ENCODE measurements at places on chromosomes 16 and 17.

DNA sequence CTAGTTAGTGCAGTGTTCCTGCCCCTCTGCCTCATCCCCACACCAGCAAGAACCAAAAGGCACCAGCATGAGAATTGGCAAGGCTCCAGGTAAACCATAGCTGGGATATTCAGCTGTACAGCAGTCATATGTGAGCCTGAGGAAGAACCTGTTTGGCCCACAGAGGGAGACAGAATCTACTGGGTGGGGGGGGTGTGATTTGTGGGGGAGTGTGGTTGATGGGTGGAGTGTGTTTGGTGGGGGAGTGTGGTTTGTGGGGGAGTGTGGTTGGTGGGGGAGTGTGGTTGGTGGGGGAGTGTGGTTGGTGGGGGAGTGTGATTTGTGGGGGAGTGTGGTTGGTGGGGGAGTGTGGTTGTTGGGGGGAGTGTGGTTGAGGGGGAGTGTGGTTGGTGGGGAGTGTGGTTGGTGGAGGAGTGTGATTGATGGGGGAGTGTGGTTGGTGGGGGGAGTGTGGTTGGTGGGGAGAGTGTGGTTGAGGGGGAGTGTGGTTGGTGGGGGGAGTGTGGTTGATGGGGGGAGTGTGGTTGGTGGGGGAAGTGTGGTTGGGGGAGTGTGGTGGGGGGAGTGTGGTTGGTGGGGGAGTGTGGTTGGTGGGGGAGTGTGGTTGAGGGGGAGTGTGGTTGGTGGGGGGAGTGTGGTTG lies 19.5 kb downstream of the MINK1 start:
- no peak for DNase-seq

- no peak for DNase-seq
These were observed 17.7 kb downstream of the NAA60 start for GRCh38 chr16:3461151-3461550.

DNA sequence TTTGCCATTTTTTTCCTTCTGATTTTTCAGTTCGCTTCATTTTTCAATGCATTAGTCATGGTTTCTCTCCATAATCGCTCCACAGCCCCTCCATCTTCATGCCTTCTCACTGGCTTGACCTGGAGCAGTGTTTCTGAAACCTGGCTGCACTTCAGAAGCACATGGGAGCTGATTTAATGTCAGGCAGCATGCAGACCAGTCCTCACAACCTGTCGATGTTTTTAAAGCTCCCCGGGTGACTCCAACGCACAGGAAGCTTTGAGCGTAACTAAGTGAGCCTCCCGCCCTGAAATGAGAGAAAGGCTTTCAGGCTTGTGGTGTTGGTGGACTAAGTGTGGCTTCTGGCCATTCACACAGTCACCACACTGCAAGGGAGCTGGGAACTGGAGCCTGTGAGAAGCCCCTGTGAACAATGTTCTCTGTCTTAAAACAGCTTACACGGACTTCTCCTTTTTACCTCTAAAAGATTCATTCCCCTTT lies 16.8 kb upstream of the DRG2 start:
- DNase-seq = no peak

DNA sequence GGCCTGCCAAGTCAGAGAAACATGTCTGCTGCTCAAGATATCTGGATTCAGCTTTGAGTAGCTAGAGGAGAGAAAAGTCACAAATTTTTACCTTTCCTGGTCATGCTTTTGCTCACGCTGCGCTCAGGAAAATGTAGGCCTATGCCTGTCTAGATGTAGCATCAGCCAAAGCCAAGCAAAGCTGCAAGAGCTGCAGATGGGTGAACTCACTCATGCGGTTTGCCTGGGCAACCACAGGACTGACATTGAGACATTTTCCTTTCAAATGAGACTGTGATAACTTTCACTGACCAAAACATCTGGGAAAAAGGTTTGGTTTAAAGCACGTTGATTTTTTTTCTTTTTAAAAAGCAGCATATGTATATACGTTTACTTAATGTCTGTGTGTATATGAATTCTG lies 34.0 kb upstream of the NAGLU start:
- no peak for DNase-seq

- DNase-seq = no peak
These were observed 10.0 kb downstream of the C1QTNF1 start for GRCh38 chr17:79033741-79034501.

DNA sequence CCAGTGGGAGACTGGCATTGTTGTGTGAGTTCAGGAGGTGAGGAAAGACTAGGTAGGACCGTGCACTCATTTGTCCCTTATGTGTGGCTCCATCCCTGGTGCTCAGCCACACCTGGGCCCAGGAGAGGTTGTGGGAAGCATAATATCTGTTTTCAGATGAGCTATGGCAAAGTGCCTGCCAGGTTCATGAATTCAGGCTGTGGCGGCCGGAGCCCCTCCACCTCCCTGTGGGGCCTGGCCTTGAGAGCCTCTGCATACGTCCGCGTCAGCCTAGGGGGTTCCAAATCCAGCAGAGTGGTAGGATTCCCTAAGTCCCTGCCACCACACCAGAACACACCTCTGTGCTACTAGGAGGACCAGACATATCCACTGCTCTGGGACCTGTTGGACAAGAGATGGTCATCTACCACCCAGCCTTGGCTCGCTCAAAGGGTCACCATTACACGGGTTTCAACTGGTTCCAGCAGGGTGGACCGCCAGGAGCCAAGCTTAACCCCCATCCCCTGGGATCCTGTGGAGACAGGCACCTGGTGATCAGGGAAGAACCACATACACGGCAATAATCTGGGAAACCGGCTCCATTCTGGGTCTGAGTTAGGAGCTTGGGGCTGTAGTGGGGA lies 2.0 kb downstream of the B3GNT9 start:
- no peak for DNase-seq

GRCh38 chr17:35238821-35239220 lies 4.1 kb upstream of the SLFN5 start:
- no peak for DNase-seq

GRCh38 chr16:27222249-27223225 lies 19.2 kb downstream of the KDM8 start:
- DNase-seq = no peak

DNA sequence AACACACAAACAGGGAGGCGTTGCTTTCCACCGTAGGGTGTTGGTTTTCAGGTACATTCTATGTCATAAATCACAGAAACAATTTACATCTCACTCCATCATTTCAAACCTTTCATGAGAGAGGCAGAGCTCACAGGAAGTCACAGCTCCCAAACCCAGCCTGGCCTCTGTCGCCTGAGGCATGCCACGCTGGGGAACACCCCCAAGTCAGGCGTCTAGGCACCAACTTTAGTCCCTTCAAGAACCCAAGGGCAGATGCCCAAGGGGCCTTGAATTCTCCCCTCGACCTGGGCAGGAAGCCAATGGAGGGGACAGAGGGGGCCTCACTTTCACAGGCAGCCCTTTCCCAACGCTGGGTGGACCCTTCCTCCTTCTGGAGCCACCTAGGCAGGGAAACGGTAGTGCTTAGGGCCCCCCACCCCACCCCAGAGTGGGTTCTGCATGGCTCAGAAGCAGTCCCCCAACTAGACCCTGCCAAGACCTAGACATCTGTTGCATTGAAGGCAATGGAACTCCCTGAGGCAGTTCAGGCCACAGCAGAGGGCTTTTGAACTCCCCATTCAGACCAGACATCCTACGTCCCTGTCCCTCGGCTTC lies 10.6 kb downstream of the TBX4 start:
- DNase-seq = no peak

GRCh38 chr17:80671039-80671824 lies 126.6 kb downstream of the RPTOR start:
- no peak for DNase-seq

- no peak for DNase-seq
These were observed 2.1 kb downstream of the FMNL1 start for GRCh38 chr17:45223539-45224528.

DNA sequence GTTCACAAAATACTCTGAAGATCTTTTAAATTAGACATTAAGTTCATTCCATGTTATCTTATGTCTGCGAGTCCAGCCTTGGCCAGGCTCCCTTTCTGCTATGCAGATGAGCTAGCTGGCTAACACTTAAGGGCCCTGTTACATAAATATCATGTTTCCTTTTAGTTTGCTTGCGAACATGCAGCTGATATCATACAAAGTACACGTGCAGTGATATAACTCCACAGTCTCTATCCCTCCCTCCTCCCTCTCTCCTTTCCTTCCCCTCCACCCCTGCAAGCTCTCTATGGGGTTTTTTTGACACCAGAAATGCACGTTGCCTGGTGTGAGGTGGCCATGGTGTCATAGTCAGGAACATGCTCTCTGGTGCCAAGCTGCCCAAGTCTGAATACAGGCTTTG lies 46.1 kb downstream of the ARHGAP17 start:
- DNase-seq = no peak

GRCh38 chr17:6753006-6753445 lies 2.8 kb upstream of the XAF1 start:
- no peak for DNase-seq

- no peak for DNase-seq
These were observed 37.0 kb downstream of the CUEDC1 start for GRCh38 chr17:57918017-57918895.

DNA sequence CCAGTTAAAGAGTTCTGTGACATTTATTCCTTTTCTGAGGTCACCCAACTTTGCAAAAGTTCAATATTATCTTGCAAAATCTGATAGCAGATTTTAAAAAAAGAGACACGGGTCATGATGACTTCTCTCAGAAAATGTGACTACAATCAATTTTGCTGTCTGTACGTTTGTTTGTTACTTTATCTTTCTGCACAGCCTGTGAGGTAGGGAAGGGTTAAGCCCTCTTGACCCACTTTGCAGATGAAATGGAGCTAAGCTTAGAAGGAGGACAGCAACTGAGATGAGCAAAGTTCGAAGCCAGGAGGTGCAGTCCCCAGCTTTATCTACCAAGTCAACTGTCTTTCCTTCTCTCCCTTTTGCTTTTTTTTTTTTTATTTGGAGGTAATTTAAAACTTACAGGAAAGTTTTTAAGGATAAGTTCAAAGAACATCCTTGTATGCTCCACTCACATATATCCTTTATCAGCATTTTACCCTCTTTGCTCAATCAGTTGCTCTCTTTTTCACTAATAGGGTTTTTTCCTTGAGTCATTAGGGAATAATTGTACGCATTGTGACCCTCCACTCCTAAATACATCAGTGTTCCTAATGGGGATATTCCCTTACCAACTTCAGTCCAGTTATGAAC lies 86.8 kb downstream of the MSI2 start:
- no peak for DNase-seq

DNA sequence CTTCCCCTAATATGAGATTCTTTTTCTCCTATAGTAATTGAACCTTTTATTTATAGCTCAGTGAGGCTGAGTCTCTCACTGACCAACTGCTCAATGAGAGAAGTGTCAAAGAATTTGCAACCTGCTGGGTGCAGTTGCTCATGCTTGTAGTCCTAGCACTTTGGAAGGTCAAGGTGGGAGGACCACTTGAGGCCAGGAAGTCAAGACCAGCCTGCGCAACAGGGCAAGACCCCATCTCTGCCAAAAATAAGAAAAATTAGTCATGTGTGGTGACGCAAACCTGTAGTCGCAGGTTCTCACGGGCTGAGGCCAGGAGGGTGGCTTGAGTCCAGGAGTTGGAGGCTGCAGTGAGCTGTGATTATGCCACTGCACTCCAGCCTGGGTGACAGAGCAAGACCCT lies 30.9 kb upstream of the CRYBA1 start:
- no peak for DNase-seq

DNA sequence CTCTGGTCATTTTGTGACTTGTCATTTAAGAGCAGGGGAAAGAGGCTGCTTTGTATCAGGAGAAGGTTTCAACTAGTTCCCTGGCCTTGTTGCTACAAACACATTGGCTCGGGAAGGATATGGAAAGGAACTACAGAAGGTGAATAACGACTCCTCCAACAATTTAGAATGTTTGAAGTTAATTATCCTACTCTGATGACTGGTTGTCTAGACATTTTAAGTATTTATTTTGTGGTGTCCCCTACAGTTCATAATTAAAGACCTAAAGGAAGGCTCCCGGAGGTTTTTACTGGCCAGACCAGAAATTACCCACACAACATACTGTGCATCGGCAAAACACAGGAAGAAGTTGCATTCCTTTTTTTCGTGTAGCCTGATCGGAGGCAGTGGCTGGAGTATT lies 515.8 kb upstream of the SALL1 start:
- DNase-seq = no peak

DNA sequence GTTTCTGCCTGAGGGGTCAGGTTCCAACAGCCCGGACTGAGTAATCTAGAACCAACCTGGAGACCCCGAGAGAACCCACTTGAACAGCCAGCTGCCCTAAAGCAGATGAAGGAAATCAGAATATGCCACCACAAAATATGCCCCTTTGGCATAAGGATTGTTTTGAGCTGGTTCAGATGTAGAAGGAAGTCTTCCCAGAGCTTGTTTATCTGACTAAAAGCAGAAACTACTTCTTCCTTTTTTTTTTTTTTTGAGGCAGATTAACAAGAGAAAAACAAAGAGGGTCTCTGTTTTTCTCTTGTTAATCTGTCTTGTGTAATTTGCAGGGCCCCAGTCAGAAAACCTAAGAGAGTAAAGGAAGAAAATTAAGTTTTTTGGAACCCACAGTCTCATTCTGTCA lies 53.0 kb downstream of the PECAM1 start:
- DNase-seq = no peak

- no peak for DNase-seq
These were observed 255.6 kb downstream of the HS3ST3A1 start for GRCh38 chr17:13346081-13346533.

DNA sequence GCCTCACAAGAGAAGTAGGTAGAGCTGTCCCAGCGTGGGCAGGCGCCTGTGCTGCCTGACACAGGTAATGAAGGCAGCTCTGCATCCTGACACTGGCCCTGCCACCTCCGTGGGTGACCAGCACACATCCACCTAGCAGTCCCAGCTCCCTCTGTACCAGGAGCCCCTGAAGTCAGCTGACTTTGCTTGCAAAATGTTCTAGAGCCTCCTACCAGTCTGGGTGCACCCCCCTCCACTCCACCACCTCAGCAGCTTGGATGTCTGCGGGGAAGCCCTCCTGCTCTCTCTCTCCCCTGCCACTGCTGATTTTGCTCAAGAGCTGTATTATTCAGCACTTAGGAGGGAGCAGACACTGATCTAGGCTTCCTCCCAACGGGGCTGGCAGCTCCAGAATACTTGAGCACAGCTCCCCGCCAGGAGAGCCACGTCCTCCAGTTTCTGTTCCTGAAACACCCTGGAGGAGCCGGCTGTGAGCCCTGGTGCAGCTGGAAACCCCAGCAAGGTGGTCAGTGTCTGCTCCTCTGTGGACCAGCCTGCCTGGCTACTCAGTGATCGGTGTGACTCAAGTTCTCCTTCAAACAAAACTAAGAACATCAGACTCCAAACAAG lies 1.0 kb downstream of the RNF166 start:
- DNase-seq = peak; percentile 46

- DNase-seq = no peak
These were observed 190.8 kb downstream of the SLC39A11 start for GRCh38 chr17:72901657-72902056.

GRCh38 chr17:56700919-56701420 lies 107.5 kb downstream of the NOG start:
- DNase-seq = no peak

GRCh38 chr17:58329810-58330537 lies 1.4 kb upstream of the TSPOAP1 start:
- DNase-seq = peak; percentile 16

DNA sequence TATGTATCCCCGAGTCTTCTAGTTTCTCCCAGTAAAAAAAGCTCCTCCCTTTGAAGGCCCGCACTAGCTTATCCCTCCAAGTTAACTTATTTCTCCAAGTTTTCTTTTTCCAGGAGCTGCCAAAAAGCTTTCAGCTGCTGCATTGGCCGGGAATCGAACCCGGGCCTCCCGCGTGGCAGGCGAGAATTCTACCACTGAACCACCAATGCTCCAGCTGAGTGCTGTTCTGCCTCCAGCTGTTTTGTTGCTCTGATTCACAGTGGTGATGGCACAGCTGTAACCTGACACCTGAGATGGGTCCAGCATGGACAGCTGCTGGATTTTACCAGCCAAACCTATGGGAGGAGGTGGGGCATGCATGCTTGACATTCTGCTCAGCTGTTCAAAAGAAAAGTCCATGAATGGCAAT lies 22.1 kb downstream of the VAC14 start:
- DNase-seq = no peak

Measured in bone marrow (tissue), 2 donors.